ENCODE measurements at places on chromosomes 2 and 18.

GRCh38 chr2:241598487-241598886 is 38.5 kb downstream of the THAP4 start:
- no peak for DNase-seq

DNA sequence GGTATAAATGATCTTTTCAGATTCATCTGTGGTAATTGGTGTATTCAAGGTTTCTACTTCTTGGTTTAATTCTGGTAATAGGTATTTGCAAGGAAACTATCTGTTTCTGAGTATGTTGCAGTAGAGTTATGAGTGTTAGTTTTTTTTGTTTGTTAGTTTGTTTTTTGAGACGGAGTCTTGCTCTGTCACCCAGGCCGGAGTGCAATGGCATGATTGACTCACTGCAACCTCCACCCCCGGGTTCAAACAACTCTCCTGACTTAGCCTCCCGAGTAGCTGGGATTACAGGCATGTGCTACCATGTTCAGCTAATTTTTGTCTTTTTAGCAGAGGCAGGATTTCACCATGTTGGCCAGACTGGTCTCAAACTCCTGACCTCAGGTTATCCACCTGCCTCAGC is 60.9 kb upstream of the IL1R2 start:
- DNase-seq = no peak

DNA sequence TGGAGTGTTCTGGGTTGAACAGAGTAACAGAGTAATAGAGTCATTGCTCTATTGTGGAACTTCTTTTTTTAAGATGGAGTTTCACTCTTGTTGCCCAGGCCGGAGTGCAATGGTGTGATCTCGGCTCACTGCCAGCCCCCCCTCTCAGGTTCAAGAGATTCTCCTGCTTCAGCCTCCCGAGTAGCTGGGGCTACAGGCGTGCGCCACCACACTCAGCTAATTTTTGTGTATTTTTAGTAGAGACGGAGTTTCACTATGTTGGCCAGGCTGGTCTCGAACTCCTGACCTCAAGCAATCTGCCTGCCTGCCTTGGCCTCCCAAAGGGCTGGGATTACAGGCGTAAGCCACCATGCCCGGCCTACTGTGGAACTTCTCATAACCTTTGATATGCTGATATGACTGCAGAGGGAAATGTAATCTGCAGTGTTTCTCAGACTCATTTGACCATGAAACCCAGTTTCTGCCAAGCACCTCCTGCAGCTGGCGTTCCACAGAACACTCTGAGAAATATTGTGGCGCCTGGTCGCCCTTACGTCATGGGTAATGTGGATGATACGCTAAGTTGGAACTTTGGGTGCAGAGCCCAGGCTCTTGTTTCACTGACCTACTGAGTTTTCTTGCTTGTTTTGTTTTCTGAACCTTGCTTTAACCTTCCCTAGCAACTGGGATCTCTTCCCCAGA is 213.8 kb downstream of the BCL2 start:
- DNase-seq = no peak

DNA sequence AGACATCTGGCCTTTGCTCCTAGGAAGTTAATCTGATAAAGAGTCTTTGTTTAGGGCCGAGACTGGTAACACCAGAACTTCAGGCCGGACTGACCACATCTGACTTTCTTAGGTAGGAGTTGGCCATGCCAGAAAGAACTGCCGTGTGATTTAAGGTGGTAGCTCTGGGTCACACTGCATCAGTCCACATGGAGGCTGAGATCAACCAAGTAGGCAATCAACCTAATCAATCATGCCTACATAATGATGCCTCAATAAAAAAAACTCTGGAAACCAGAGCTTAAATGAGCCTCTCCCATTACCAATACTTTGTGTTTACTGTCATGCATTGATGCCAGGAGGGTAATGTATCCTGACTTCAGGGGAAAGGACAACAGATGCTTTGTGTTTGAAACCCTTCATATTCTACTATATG is 44.1 kb upstream of the ORC2 start:
- DNase-seq = no peak

- DNase-seq = no peak
Measured at GRCh38 chr2:57278451-57278850, 768.2 kb upstream of the VRK2 start.

- no peak for DNase-seq
Measured at GRCh38 chr18:45677276-45677807, 46.6 kb upstream of the SLC14A1 start.

DNA sequence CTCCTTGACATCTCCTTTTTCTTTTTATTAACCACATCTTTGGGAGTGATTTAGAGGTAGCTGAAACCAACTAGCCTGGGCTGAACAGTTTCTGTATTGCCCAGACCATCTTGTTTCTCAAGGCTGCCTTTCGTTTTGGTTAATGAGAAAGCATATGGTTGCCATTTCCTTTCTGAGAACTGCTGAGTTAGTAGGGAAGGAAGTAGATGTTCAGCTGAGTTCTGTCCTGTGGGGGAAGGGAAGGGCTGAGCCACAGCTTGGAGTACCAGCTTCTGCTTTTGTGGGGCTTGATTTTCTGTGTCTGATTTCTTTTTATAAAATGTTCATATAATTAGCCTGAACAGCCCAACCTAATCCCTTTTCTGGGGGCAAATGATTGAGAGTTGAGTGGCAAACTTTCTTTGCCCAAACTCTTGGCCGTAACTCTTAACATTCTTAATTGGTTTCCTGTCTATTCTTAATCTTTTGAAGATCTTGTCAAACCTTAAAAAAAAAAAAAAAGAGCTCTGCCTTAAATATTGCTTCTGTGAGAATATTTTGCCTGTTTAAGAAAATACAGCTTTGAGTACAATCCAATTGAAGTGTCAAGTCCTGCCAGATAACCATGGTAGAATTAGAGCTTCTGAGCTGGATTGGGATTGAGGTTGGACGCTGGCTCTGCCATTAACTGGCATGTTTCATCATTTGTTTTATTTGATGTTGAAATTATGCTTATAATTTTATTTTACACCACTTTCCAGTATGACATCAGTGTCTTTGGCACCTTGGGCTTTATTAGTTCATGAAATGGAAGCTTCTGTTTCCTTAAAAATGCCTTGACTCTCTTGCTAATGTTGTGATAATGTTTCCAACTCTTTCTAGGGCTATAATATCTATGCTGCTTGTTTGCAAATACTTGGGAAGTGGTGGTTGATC is 1.9 kb upstream of the NABP1 start:
- no peak for DNase-seq

- DNase-seq = no peak
Measured at GRCh38 chr2:234363647-234364294, 133.1 kb downstream of the ARL4C start.

GRCh38 chr2:176099728-176100546 is at the start of gene HOXD12:
TSS of gene HOXD12 (plus strand) at chr2:176099795. CDS start at chr2:176099802, 7 bp downstream.
- no peak for DNase-seq

GRCh38 chr2:27752551-27753237 is 18.8 kb upstream of the MRPL33 start:
- DNase-seq = peak; percentile 44

- no peak for DNase-seq
Measured at GRCh38 chr2:118635891-118636290, 211.6 kb downstream of the EN1 start.

- no peak for DNase-seq
Measured at GRCh38 chr2:70823249-70823648, 2.9 kb upstream of the CLEC4F start.

DNA sequence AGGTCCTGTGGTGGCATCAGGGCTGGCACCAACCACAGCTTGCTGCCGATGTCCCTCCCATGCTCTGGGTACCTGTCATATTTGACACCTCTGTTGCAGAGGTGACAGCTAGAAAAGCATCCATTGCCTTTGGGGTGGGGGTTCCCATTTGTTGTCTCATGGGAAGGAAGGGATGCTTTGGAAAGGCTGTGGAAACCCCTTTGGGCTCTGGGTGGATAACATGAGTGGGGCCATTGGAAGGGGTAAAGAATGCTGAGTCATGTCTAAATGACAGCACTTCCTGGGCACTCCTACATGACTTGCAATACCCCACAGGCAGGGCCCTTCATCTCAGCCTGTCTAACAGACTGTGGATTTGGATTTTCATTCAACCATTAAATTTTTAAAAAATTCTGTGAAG is 27.8 kb downstream of the CTIF start:
- no peak for DNase-seq

- DNase-seq = no peak
Measured at GRCh38 chr18:63603772-63604171, 16.6 kb downstream of the SERPINB13 start.

DNA sequence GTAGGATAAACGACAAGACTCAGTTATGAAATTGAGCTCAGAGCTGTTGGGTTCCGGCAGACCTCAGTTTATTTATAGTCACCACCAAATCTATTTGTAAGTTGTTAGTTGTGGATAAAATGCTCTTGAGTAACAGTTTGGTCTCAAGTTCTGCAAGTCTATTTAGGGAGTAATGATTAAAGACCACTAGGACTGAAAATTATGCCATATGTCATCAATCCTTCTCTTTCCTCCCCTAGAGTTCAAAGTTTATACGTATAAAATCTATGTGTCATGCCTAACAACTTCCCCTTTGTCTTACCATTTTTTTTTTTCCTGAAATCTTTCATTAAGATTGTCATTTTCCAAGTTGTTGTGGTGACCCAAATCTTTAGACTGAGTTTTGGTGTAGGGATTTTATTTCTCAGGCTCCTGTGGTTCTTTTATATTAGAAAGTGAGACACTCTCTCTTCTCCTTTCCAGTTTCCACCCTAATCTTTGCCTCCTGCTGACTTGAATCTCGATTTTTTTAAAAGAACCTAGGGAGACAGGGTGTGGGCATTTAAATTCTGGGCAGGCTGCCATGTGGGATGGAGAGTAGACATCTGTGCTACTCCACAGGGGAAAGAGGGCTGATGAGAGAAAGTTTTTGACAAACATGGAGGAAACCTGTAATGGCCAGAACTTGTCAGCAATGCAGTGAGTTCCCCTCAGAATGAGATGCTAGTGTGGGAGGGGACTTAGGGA is 51.0 kb downstream of the LAMA3 start:
- no peak for DNase-seq

GRCh38 chr2:97868986-97869721 is 126.6 kb downstream of the TMEM131 start:
- no peak for DNase-seq

DNA sequence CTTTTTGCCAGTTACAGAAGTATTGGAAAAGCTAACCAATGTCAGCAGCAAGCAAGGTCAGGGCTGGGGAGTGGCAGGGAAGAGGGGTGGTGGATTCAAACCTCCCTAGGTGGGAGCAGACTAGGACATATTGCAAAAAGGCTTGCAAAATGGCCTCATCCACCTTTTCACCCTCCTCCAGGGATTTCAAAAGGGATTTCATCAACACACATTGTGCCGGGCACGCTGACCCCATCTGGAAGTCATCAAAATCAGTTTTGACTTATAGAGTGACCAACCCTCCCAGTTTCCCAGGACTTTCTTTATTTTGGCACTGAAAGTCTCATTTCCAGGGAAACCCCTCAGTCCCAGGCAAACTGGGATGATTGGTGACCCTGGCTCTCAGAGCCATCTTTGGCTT is 94.7 kb downstream of the BIN1 start:
- DNase-seq = no peak

GRCh38 chr2:23760736-23761135 is 166.2 kb downstream of the ATAD2B start:
- no peak for DNase-seq

- no peak for DNase-seq
Measured at GRCh38 chr2:218648088-218648786, 11.2 kb downstream of the ZNF142 start.

- no peak for DNase-seq
Measured at GRCh38 chr18:8548186-8548585, 61.1 kb upstream of the RAB12 start.

- DNase-seq = no peak
Measured at GRCh38 chr2:70828914-70829824, 6.4 kb downstream of the CD207 start.

All from progenitor cell of endocrine pancreas (in vitro differentiated cells).